ENCODE measurements at places on chromosomes 1 and 21.

- DNase-seq, result no peak
These were observed 9.3 kb upstream of the ST6GALNAC3 start for GRCh38 chr1:76065270-76065669.

DNA sequence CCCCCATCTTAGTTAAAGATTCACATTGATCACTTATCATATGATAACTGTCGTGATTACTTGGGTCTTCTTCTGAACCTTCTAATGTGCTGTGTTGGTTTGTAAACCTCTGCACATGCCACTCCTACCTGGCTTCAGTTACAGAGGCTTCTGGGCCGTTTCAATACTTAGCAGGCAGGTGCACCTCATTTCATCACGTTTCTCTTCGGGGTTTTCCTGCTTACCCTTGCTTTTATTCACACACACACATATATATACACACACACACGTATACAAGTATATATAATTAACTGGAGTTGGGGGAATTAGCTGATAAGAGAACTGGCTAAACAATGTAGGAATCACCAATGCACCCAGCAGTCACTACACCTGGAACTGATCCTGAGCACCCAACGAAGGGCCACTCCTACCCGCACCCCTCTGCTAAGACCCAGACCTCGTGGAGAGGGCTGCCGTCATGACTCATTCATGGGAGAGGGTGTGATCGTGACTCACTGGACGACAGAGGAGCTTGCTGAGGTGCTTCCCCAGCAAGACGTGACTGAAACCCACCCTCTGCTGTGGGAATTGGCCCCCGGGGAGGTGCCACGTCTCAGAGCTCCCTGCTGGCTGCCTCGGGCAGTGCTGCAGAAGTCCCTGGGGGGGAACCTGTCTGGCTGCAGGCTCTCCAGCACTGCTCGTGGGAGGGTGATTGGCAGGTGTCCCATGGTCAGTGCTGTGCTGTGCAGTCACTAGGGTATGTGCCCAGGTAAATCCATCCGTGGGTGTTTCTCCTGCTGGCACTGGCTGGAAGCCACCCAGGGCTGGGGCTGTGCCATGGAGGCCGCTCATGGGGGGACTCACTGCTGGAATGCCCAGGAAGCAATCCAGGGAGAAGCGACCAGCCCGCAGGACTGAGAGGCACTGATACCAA lies 166.6 kb downstream of the DYRK1A start:
- no peak for DNase-seq

DNA sequence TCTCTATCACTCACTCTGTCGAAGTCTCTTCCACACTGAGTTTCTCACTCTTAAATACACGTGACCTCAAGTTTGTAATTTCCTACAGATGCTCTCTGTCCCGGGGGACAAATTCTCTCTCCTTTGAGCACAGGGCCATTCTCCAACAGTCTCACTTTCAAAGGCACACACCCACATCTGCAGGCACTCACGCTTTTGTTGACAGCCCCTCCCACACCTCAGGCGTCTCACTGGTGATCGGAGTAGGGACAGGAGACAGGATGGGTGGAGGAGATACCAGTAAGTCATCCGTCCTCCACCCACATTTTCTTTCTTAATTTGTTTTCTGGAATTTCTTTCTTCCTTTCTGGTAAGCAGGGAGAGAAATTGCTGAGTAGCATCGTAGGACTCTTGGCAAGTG lies 40.6 kb upstream of the GREM2 start:
- DNase-seq, result no peak

- no peak for DNase-seq
These were observed 42.1 kb upstream of the LAX1 start for GRCh38 chr1:203722909-203723308.

DNA sequence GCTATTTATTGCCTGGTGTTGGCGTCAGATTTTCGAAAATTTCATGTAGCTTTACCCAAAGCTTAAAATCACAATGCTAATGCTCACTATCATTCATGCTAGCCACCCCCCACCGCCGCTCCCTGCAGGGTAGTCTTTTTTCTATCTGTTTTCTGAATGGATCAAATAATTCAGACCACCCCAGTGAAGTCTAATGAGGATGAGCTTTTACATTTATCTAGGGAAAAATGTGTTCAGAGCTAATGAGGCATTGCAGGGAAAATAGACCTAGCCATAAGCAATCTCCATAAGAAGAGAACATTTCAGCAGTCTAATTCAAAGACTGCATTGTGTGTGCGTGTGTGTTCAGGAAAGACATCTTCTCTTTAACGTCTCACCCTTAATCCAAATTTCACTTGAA lies 533.0 kb upstream of the PRMT6 start:
- no peak for DNase-seq

DNA sequence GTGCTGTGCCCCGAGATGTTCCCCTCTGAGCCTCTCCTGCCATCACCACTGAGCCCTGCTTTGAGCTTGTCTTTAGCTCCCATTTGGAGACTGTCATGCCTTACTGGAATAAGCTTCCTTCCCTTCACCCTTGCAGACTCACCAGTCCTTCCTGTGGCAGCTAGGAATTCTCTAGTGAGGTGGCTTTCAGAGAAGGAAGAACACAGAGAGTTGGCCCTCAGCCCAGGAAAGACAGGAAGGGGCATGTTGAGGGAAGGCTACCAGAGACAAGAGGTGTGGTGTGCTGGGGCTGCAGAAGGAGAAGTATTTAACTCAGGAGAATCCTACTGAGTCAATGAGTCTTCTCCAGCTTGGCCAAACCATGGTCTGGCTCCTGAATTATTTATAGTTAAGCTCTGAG lies 76.3 kb downstream of the UCK2 start:
- no peak for DNase-seq

GRCh38 chr1:44608141-44608540 lies 66.1 kb downstream of the TMEM53 start:
- DNase-seq, result no peak

DNA sequence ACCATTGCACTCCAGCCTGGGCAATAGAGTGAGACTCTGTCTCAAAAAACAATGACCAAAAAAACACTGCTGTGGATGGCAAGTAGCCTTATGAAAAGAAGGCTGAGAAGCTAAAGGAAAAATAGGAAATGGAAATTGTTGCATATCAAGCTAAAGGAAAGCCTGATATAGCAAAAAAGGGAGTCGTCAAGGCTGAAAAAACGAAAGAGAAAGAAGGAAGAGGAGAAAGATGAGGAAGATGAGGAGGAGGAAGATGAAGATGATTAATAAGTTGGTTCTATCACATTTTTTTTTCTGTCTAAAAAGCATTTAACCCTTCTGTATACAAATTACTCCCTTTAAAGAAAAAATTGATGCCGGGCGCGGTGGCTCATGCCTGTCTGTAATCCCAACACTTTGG lies 10.2 kb upstream of the PRDX1 start:
- DNase-seq, result no peak

GRCh38 chr1:15504436-15504835 lies 19.6 kb downstream of the CASP9 start:
- no peak for DNase-seq

Measured in Right ventricle myocardium superior (tissue), 1 donor.